ENCODE measurements at places on chromosomes 1 and 21. TPM values are rescaled to one million over a fixed set of nuclear protein-coding genes. Genes with fewer than 3 reads are reported as not detected.

DNA sequence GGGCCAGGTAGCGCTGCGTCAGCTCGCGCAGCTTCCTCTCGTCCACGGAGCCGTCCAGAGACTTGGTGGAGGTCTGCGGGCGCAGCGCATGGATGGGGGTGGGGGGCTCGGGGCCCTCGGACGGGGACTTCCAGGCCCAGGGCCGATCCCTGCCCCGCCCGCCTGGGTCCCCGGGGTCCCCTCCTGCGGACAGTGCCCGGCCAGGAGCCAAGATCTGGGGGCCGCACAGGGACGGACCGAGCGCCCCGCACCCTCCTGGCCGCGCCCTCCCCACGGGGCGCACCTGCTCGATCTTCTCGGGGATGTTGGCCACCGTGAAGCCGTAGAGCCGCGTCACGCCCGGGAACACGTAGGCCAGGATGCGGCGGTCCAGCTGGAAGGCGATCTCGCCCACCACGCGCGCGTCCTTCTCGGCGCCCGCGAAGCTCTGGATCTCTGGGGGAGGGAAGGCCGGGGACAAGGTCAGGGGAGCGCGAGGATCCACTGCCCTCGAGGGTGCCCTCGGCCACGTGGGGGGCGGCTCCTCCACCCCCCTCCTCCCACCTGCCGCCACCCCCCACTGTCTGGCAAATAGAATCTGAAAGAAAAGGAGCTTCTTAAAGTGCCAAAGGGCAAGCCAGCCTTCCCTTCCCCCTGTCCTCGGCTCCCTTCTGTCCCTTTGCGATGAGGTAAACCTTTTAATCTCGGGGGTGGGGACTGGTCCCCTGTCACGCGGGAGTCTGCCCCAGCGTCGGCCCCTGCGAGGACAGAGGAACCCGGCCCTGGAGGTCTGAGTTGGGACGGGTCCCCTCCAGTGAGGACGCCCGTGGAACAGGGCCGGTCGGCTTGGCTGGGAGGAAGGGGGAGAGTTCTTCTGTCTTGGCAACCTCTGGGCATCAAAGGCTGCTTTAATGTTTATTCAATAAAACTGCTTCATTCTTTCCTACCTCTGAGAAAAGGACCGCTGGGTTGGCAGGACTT lies 6.5 kb upstream of the FTCD start:
- no peak for DNase-seq

DNA sequence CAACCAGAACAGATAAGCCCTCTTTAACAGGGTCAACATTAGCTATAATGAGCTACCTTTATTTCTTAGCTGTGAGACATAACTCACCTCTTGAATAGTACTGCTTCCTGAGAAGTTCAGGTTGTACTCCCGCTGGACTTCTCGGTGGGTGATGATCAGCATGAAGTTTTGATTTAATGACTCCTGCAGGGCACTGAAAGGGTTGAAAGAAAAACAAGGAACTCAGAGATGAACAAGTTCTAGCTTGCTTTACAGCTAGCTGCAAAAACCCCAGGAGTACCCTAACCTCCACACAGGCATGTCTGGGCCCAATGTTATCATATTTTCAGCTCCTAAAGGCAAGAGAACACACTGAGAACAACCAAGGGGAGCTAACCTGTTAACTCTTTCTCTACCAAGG lies 254.4 kb downstream of the FAF1 start:
- no peak for DNase-seq

- DNase-seq = no peak
Measured at GRCh38 chr1:208221291-208221622, 22.9 kb downstream of the PLXNA2 start.

GRCh38 chr1:220901881-220902280 lies 22.6 kb downstream of the HLX start:
- no peak for DNase-seq

DNA sequence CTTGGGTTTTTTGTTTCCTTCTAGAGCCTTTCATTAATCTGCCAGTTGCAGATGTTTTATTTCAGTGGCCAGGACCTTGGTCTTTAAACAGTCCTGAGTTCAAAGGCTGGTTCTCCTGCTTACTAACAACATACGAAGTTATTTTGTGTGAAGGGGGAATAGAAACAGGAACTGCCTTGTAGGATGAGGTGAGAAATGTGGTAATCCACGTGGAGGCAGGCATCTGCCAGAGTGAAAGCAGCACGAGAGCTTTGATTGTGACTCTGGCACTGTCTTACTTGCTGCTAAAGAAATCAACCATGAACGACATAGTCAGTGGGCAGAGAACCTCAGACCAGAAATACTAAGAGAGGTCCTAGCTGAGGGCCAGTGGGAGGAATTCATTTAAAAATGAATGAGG lies 30.4 kb downstream of the TMEM63A start:
- DNase-seq = no peak

Gene TNFRSF8
- total RNA-seq = not detected

Gene CFHR1
- 0.41 TPM for total RNA-seq

Gene MEGF6
- total RNA-seq = 5.3 TPM

Gene ADGRB2
- 42.4 TPM for total RNA-seq
